Stimulated activated CD8-positive, alpha-beta memory T cell treated with anti-CD3 and anti-CD28 coated beads, Interleukin-12 subunit alpha, Interleukin-12 subunit beta, amount 100 ng/mL, for 4 hours (primary cell): ENCODE measurements at places on chromosomes 1 and 21.

- DNase-seq: no peak
Measured at GRCh38 chr1:40848530-40849189, 13.5 kb downstream of the CITED4 start.

GRCh38 chr1:42737257-42737656 is 2.8 kb downstream of the CLDN19 start:
- DNase-seq: no peak

- no peak for DNase-seq
Measured at GRCh38 chr1:214658785-214659184, 55.8 kb downstream of the CENPF start.

- no peak for DNase-seq
Measured at GRCh38 chr1:152145769-152146168, 13.3 kb downstream of the RPTN start.

- no peak for DNase-seq
Measured at GRCh38 chr1:222454186-222454585, 93.7 kb downstream of the HHIPL2 start.

DNA sequence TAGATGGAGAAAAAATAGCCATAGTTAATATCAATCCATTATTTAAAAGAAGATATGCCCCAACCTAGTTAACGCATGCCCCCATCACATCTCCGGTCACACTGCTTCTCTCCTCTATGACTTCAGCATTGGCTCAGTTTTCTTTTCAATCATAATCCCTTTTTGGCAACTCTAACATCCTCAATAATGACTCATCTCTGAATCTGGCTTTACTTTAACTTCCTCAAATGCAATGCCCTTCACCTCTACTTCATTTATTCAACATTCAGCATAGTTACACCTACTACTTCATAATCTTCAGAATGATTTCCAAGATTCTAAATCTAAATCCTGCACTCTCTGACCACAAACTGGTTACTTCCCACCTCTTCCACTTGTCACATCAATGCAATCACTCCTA is 417.3 kb downstream of the USH2A start:
- DNase-seq: no peak

DNA sequence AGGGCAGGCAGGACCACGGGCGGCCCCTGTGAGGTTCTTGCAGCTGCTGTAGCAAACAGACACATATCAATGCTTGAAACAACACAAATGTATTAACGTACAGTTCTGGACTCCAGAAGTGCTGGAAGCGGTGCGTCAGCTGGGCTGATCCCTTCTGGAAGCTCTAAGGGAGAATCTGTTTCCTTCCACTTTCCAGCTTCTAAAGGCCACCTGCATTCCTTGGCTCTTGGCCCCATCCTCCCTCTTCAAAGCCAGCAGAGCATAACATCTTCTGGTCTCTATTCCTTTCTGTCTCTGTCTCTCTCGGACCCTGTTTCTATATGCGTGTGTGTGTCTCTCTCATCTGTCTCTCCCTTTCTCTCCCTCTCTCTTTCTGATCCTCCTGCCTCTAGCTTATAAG is 102.3 kb downstream of the SPSB1 start:
- no peak for DNase-seq

DNA sequence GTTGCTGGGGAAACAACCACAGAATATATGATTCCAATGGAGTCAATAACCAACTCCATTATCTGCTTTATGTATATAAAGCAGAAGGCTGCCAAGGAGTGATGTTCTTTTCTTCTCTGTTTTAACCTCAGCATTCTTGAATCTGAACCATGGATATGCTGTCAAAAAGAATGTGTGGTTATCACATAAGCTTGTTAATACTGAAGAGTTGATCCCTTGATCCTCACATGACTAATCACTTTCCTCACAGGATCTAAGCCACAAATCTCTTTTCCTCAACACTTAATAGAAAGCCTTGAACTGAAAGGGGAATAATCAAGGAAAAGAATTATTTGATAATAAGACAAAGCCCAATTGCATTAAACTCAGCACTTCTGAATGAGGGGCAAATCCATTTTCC is 271.3 kb upstream of the KIAA0040 start:
- no peak for DNase-seq

GRCh38 chr1:44047131-44047530 is 15.9 kb upstream of the SLC6A9 start:
- no peak for DNase-seq

- no peak for DNase-seq
Measured at GRCh38 chr1:176315519-176316220, 108.6 kb upstream of the COP1 start.

GRCh38 chr1:9434247-9435152 is 104.8 kb upstream of the SLC25A33 start:
- no peak for DNase-seq

DNA sequence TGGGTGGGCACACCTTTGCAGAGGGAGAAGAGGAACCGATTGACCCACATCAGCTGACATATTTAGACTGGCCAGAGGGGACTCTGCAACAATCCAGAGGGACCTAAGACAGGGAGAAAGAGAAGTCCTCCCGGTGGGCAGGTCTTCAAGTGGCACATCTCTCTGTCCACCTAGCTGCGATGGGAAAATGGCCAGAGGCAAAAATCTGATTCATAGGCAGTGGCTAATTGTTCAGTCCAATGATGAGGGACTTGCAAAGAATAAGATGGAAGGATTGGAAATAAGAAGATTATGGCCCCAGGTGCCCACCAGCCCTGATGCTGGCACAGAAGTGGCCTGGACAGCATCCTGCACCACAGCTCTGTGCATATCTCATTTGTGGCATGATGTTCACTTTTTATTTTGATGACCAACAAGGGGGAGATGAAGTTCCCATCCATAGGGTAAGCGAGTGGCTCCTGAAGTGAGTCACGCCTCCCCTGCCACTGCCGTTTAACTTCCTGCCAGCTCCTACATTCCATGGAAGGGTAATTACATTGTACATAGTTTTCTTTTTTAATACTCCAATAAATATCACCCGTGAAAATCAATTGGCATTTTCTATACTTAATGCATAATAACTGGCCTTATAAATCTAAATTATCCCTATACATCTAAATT is 659.6 kb downstream of the MATN1 start:
- DNase-seq: no peak

DNA sequence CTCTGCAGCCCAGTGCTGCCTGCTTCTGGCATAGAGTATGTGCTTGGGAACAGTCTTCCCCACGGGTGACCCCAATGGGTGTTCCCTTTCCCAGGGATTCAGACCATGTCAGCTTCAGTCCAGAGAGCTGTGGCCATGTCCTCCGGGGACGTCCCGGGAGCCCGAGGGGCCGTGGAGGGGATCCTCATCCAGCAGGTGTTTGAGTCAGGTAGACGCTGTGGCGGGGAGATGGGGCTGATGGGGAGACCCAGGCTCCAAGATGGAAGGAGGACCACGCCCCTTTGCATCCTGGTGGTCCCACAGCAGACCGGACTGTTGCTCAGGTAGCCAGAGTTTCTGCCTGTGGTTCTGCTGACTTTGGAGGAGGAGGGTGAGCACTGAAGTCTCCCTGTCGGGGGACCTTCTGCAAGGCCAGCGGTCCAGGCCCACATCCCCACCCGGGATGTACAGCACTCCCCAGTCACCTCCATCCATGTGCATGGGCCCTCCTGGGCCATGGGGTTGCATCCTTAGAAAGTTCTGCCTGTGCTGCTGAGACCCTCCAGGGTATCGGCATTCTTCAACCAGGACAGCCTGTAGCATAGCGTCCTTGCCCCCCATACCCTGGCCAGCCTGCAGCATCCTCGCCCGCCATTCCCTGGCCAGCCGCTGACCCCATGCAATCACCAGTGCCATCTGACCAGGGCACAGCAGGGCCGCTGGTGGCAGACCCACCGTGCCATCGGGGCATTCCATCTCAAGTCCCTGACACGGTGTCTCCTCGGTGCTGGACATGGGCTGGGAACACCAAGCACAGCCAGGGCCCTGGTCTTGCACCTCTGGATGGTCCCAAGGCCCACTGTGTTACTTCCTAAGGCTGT is 2.8 kb downstream of the AIRE start:
- DNase-seq: no peak

- no peak for DNase-seq
Measured at GRCh38 chr21:42027085-42027821, 17.1 kb upstream of the ZBTB21 start.

DNA sequence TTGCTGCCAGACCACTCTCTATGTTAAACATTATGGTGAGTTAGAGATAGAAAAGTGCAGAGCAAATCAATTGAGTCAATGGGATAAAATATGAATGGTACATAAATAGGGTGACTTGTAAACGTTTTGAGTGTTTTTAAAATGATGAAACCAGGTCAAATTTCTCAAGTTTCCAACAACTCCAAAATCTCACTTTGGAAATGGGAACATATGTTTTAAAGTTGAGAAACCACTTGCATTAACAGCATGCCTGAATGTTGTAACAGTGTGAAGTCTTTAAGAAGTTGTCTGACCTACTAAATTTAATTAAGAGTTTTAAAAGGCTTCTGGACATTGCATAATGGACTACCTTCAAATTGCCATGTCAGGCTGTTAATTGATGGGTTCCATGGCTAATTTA is 33.6 kb upstream of the RAVER2 start:
- DNase-seq: no peak

GRCh38 chr1:184860985-184861754 is 106.5 kb upstream of the EDEM3 start:
- no peak for DNase-seq

- no peak for DNase-seq
Measured at GRCh38 chr1:13507075-13507474, 6.7 kb downstream of the LRRC38 start.

DNA sequence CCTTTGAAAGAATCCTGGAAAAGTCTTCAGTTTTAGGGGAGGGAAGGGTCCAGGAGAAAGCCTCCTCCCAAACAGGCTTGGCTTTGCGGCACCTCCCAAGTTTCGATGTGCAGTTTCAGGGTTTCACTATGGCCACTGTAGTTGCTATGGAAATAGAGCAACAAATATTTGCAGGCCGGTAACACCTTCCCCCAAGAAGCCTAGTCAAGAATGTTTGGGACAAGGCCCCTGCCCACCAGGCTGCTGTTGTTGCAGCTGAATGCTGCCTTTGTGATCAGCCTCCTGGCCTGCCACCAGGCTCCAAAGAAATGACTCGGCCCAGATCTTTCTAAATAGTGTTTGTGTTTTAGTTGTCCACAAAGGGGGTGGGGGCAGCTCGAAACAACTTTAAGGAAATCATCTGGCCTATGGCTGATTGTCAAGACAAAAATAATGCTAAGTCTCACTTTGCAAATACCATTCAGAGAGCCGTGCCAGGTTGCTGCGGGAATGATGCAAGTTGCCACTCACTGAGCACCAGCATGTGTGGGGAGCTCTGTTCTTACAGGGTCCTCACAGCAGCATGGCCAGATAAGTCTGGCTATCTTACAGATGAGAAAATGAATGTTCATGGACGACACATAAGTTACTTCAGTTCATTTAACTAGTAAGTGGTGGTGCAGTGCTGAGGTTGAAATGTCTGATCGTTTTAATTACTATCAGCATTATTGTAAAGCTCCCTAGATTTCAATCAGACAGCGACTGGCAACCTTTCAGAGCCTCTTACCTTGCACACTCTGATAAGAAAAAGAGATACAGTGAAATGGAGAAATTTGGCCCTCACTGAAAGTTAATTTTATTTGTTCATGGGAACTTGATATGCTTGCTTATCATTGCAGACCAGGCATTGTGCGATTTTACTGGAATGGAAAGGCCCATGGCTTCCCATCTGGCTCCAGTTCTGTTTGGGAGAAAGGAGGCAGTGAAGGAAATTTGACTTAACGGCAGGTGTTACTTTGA is 91.2 kb upstream of the JUN start:
- DNase-seq: no peak

DNA sequence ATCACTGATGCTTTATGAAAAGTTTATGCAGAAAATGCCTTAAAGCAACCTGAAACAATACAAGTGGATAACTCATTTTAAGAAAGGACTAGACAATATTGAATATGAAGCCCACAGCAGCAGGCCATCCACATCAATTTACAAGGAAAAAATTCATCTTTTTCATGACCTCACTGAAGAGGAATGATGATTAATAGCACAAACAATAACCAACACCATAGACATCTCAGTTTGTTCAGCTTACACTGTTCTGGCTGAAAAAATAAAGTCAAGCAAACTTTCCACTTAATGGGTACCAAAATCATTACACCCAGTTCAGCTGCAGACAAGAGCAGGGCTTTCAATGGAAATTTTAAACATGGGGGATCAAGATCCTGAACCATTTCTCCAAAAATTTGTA is 380.6 kb upstream of the NEGR1 start:
- no peak for DNase-seq

DNA sequence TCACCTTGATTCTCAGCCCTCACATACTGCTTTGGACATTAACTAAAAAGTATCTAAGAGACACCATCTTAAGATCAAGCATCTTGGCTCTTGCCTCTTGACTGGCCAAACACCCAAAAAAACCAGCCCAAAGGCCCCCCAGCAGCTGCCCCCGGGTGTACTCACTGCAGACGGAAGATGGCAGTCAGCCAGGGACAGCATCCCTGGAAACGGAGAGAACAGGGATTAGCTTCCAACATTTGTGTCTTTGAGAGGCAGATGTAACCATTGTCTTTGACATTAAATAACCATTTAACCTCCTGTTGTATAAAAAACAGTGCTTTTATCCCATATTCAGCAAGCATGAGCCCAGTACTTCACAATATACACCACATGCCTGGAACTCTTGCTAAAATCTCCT is 11.3 kb downstream of the TMEM63A start:
- no peak for DNase-seq

DNA sequence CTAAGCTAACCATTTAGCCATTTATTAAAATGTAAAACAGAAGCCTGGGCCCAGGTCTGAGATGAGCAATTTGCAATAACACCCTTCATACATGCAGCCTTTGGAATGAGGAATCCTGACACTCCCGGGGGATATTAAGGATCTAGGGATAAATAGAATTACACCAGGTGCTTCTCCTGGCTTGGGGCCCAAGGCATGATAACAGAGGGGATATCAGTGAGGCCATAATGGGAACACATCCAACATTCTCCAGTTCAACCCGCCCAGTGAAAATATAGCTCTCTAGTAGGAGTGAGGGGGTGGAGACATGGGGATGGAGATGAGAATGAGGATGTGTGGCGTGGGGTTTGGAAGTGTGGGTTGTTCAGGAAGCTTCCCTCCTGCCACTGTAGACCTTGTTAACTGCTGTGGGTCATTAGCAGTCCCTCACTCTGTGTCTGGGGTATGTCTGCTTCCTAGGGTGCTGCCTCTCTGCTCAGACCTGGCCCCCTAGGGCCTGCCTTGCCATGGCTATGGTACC is 57.9 kb upstream of the KANK4 start:
- no peak for DNase-seq

DNA sequence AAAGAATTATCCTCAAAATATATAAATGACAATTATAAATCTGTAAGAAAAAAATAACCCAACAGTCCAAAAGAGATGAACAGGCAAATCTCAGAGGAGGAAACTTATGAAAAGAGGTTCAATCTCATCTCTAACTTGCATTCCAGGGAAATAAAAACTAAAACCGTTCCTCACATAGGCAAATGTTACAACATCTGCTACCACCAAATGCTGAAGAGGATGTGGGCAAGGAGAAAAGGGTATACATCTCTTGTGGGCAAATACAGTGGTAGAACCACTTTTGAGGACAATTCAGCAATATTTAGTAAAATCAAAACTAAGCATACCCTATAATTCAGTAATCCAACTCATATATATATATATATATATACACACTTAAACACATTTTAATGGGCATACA is 33.7 kb upstream of the SGIP1 start:
- no peak for DNase-seq
